GM23248 (cell line): ENCODE measurements at places on chromosomes 7 and 10. TPM values are rescaled to one million over a fixed set of nuclear protein-coding genes. Genes with fewer than 3 reads are reported as not detected.

The C7orf57 gene
- not detected in 2 replicates for total RNA-seq

The MET gene
- total RNA-seq: 62.3 and 68.8 TPM in 2 replicates

The ABCC2 gene
- total RNA-seq: under 0.01 and 0.86 TPM in 2 replicates

The GARS1 gene
- total RNA-seq: 232 and 313 TPM in 2 replicates

The MEOX2 gene
- not detected in 2 replicates for total RNA-seq

The MORN4 gene
- 5.3 and 7.9 TPM in 2 replicates for total RNA-seq

The ZNF518A gene
- total RNA-seq: 8.9 and 11.3 TPM in 2 replicates

The TFR2 gene
- total RNA-seq: 0.11 and 0.51 TPM in 2 replicates

The EEF1AKMT2 gene
- 19.6 and 24.0 TPM in 2 replicates for total RNA-seq

The FRMD4A gene
- total RNA-seq: 17.5 and 17.8 TPM in 2 replicates
